ENCODE measurements at places on chromosomes 6 and 20. TPM values are rescaled to one million over a fixed set of nuclear protein-coding genes. Genes with fewer than 3 reads are reported as not detected.

- no peak for DNase-seq
Observed at GRCh38 chr6:14730654-14731053, 515.2 kb upstream of the JARID2 start.

- no peak for DNase-seq
Observed at GRCh38 chr6:148446681-148447080, 104.0 kb downstream of the SASH1 start.

Gene MTG2
- 32.1 TPM for total RNA-seq

DNA sequence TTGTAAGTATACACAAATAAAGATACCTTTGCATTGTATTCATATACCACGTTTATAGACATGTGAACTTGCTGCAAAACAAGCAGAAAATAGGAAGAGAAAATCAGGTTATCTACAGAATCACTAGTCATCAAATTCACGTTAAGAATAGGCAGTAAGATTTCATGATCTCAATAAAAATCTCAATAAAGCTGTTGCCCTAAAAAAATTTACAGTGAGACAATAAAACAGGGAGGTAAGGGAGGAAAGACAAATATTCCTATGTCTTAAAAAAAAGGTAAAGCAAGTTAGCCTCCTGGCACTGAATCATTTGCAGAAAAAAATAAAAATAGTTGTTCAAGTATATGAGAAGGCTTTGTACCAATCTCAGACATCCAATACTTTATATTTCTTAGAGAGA, 44.1 kb downstream of the GPX5 start:
- DNase-seq = no peak

DNA sequence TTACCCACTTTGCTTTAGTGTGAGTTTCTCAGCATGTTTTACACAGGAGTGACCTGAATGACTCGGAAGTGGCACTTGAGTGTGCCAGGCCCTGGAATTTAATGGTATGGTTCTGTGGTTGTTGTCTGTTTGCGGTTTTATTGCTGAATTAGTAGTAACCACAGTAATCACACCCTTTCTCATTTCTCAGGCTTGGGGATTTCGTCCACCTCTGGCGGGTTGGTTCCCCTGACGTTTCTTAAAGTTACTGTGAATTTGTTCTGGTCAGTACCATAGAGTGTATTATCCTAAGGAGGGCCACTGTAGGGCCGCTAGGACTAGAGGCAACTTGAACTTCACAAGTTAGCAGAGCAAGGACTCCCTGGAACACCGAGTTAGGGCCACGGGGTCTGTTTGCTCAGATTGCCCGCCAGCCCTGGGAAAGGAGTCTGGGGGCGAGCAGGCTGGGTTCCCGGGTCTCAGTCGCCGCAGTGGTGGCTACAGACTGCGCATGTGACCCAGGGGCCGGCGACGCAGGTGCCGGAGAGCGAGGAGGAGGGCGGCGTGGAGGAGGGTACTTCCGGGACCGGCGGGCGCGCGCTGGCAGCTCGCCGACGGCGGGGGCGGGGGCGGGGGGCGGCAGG, 546 bp upstream of the KLHL32 start:
- DNase-seq = no peak

GRCh38 chr6:145071836-145072235, 663.5 kb downstream of the EPM2A start:
- DNase-seq = no peak

DNA sequence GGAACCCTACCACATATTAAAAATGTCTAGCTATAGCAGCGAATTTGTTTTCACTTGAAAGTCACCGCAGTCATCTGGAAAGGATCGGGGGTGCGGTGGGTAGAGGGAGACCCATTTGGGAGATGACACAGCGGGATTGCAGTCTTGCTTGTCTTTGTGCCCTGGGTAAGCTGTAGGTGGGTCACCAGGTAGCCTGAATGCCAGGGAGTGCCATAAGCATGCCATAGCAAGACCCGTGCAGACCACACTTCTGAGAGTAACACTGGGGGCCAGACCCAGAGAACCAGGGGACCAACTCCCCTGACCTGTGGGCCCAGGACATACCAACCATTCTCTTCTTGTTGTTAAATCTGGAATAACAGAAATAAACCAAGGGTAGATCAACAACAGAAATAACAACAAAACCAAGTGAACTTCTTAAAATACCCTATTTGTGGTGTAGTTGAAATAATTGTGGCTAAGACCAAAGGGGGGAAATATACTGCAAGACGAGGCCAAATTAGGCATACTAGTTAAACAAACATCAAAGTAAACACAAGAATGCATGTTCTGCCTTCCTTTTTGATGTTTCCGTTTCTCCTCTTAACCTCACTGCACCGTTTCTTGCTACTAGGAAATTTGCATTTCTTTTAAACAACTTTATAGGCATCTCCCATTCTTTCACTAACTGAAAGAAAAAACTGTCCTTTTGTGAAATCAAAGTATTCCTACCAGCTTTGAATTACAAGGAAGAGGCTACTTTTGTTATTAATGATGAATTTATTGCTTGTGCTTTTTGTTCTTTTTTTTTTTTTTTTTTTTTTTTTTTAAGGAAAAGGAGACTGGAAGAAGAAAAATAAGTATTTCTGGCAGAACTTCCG, 128.2 kb downstream of the SASH1 start:
- DNase-seq = no peak

Gene TUBB2B
- total RNA-seq = 7.5 TPM

DNA sequence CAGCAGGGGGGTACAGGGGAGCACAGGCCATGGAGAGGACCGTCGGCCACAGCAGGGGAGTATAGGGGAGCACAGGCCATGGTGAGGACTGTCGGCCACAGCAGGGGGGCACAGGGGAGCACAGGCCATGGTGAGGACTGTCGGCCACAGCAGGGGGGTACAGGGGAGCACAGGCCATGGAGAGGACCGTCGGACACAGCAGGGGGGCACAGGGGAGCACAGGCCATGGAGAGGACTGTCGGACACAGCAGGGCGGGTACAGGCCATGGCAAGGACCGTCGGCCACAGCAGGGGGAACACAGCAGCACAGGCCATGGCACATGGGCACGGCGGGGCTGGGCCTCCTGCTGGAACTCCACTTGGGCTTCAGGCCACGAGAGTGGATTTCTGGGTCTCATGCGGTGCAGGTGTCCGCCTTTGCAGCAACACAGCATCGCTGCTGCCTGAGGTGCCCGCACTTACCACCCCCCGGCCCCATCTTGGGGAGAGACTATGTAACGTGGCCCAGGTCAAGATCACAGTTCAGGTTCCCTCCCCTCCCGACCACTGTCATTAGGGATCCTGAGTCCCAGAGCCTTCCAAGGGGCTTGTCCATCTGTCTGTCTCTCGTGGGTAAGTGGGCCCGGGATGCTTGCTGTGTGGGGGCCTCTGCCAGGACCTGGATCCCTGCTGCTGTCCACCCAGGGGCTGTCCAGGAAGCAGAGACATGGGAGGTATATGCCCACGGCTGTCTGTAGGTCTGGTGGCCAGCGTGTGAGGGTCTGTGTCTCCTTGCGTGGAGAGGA, 2.5 kb downstream of the NPBWR2 start:
- no peak for DNase-seq

DNA sequence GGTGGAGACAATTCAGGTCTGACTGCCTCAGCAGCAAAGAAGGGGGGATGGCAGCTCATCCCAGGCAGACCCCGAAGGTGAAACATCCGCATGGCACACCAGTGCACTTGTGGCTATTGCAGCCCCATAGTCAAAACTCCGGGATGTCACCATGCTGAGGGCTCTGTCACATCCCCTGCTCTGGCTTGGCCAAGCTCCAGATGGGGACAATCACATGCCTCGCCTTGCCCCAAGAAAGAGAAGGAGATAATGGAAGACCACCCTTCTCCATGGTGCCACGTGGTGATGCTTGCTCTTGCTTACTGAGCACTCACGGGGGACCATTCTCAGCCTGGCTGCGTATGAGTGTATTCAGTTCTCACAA, 60.2 kb downstream of the RBM38 start:
- no peak for DNase-seq

Gene SIRPB2
- total RNA-seq = 2.9 TPM

DNA sequence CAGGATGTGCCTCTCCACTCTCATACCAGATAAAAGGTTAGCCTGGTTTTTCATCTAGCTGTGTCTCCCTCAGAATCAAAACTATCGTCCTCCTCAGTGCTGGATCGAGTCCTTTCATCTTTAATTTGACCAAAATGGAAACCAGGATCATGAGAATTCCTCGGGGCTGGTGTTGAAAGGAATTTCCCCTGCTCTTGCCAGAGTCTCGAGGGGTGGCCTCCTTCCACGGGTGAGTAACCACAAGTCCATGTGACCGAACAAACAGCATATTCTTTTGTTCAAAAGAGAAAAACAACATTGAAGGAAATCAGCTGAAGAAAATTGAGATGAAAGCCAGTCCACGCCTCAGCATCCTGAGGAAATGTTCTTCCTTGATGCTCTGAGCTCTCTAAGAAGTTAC, 165.9 kb upstream of the CDYL start:
- DNase-seq = peak; percentile 48

DNA sequence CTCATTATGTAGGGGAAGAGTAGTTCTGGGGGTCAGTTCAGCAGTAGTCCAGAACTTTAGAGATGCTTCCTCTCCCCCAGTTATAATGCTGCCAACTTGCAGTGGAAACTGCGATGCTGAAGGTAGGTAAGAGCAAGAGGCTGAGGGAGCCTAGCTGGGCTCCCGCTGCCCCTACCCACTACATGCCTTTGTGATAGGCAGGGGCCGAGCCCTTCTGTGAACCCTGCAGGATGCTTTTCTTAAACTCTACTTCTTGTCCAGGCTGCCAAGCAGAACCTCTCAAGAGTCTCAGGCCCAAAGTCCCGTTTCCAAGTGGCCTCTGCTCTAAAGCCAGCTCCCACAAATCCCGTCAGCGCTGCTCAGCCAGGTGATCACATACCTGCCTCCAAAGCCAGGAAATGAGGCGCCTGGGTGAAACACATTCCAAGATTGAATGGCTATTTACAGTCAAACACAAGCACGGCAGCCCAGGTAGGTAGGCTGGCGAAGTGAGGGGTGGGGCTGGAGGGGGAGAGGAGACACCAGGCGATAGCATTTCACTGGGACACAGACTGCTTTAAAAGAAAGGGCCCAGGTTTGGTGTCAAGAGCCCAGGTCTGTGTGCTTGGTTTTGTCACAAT, 150.7 kb downstream of the CD24 start:
- no peak for DNase-seq

DNA sequence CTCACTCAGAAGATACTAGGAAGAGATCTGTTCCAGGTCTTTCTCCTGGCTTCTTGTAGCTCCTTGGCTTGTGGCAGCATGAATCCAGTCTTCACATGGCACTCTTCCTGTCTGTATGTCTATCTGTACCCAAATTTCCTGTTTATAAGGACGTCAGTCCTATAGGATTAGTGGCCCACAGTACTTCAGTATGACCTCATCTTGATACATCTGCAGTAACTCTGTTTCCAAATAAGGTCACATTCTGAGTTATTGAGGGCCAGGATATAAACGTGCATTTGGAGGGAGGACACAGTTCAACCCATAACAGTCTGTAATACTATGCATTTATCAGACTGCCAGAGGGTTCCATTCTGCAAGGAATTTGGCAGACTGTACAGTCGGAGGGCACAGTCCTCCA, 57.6 kb upstream of the DYNLRB1 start:
- no peak for DNase-seq
